ENCODE measurements at places on chromosomes 3 and 15.

- no peak for DNase-seq
Observed at GRCh38 chr3:159045279-159045885, 243.5 kb downstream of the MFSD1 start.

- DNase-seq, result no peak
Observed at GRCh38 chr15:91291673-91292072, 191.6 kb downstream of the SV2B start.

DNA sequence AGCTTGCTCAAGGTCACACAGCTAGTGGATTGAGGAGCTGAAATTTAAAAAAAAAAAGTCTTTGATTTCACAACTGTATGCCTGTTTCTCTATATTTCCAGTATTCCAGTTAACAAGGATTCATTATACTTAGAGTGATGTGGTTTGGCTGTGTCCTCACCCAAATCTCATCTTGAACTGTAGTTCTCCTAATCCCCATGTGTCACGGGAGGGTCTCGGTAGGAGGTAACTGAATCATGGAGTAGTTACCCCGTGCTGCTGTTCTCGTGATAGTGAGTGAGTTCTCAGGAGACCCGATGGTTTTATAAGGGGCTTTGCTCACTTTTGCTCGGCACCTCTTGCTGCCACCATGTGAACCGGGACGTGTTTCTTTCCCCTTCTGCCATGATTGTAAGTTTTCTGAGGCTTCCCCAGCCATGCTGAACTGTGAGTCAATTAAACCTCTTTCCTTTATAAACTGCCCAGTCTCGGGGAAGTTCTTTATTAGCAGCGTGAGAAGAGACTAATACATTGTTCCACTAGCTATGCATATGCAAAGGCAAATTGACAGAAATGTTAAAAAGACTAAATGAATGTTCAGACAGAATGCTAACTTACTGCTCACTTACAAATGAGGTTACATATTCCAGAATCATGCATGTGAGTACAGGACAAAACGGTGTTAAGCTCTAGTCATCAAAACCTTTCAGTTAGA lies 1101.9 kb downstream of the ROBO1 start:
- DNase-seq, result no peak

DNA sequence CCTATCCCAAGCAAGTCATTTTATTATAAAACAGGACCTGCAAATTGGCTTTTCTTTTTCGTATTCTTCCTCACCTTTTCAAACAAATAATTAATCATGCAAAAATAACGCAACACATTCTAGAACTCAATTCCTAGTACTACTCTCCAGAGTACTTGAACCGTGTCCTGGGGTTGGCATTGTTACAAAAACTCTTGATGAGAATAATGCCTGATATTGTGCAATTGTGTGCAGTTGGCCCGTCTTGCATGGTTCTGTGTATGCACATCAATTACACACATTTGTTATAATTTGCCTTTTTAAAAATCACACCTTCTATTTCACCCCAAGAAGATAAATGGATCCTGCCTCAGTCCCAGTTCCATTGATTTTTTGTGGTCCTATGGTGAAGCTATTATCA lies 205.4 kb downstream of the EPHB1 start:
- no peak for DNase-seq

DNA sequence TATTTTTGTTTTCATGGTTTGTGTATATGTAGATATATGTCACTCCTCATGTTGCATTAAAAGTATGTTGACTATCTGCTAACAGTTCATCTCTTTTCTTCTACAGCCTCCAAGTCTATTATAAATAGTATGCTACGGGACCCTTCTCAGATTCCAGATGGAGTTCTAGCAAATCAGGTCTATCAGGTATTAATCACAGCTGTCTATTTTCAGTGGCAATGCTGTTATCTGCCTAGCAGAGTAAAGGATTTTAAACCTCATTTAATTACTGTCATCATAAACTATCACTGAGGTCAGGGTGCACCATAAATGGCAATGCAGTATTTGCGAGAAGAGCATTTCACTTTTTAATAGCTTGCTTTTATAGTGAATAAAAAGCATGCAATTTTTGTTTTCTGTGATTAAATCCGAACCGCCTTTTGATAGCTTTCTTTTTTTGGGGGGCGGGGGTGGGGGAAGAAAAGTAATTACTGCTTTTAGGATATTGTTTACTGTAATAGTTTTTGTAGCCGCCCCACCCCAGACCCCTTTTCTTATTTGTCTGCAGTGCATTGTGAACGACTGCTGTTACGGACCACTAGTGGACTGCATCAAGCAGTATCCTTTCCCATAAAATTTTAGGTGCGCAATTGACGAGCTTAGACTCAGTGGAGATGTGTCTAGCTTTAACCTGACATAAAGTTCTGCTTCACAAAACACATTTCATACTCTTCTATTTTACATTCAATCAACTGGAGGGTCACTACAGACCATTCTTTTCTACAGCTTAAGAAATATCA lies 112.3 kb downstream of the CDIN1 start:
- no peak for DNase-seq

GRCh38 chr15:40238532-40239403 lies at the start of gene PAK6:
Gene PAK6, plus strand, starts transcription at chr15:40239063. Its CDS starts 25,723 bp downstream, at chr15:40264786.
- peak; percentile 47 for DNase-seq

DNA sequence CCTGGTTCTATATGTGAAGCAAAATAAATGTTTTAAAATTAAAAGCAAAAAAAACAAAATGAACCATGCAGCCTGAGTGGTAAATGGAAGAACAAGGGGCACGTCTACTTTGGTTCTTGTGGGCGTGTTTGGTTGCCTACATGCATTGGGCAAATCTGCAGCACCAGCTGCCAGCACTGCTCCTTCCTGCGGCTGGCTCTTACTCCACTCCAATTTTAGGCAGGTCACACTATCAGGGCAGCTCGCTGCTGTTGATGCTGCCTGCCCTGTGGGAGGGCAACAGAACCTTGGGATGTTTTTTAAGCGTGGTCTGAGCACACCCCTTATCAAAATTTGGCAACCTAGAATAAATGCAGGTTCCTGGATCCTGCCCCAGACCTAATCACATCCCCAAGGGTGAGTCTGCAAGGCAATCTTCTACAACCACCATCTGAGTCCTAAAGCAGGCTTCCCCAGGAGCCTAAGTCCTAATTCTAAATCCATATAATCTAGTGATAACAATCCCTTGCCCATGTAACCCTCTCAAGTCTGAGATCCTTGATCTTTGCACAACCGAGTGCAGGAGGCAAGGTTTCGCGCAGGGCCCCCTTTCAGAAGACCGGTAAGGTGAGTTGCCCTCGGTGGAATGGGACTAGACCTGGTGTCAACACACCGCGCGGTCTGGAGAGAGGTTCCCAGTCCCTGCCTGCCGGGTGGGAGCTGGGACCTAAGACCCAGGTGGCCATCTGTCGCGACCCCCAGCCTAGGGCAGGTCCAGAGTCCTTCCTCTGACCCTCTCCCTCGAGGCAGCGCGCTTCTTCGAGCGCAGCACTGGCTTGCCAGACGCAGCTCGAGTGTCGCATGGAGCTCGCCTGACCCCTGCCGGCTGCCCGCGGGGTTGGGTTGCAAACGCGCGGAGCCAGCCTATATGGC lies 15.9 kb downstream of the IVD start:
- DNase-seq, result peak; percentile 89

GRCh38 chr3:121663171-121663847 lies 2.6 kb upstream of the HCLS1 start:
- no peak for DNase-seq

GRCh38 chr3:196350067-196350466 lies 11.9 kb upstream of the TM4SF19 start:
- no peak for DNase-seq

- DNase-seq, result no peak
Observed at GRCh38 chr3:153783741-153784480, 337.3 kb upstream of the ARHGEF26 start.

- no peak for DNase-seq
Observed at GRCh38 chr15:90583471-90584252, 53.9 kb downstream of the CRTC3 start.

DNA sequence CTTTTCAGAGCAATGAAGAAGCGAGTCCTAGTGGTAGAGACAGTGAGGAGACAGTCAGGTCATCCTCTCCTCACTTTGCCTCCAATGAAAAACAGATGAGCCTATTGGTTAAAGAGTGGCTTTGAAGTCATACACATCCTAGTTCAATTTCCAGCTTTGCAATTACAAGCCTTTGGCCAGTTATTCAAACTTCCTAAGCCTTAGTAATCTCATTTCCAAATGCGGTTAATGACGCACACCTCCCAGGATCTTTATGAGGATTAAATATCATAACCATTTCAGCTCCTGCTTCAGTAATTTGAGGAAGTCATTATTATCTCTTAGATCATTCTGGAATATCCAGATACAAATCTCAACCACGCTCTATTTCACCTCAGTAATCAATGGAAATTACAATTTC lies 10.0 kb upstream of the ST6GAL1 start:
- no peak for DNase-seq

GRCh38 chr15:39312984-39313383 lies 267.9 kb upstream of the THBS1 start:
- DNase-seq, result no peak

DNA sequence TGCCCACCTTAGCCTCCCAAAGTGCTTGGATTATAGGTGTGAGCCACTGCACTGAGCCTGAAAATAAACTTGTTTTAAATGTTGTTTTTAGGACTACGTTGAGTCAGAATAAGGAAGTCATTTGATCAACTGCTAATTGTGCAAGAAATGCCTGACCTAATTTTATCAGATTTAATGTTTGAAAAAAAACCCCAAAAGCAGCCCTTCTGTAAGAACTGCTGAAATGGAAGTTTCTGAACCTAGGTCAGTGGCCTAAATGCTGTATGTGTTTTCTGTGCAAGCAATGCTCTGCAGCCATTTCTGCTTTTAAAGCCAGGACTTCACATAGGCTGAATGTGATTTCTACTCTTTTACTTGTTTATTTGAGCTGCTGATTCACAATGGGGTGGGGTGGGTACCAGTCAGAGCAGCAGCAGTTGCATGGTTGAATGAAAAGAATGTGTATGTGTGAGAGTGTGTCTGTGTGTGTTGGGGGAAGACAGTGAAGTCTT lies 6.6 kb downstream of the GPX1 start:
- no peak for DNase-seq

DNA sequence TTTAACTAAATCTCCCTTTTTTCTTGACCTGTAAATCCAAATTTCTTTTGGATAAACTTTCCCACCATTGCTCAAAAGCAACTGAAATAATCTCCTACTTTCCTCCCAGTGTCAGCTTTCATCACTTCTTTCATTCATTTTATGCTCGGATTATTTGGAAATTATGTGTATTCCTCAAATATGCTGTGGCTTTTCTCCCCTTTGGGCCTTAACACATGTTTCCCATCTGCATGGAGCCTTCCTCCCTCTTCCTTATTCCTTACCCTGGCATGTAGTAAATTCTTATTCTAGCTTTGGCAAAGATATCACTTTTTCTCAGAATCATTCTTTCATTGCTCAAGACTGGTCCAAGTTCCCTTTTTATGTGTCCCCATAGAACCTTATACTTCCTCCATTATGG lies 41.8 kb upstream of the TUSC7 start:
- DNase-seq, result no peak

DNA sequence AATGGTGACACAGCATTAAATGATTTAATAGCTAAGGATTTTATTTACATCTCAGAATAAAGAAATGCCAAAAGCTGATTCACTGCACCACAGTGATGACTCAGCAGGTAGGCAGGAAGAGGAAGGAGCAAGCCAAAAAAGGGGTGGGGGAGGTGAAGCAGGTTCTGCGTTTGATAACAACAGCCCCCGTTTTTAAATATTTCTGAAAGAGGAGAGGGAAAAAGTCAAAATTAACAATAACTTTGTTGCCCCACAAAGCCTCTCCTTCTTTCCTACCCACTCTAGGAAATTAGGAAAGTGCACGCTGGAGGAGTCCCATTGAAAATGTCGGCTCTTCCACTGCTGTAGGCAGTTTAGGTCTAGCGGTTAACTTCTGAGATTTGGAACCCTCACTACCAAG lies 9.9 kb upstream of the CCDC54 start:
- DNase-seq, result no peak

Measured in left ventricle myocardium superior (tissue), 1 donor.